ENCODE measurements at places on chromosomes 1 and 21.

DNA sequence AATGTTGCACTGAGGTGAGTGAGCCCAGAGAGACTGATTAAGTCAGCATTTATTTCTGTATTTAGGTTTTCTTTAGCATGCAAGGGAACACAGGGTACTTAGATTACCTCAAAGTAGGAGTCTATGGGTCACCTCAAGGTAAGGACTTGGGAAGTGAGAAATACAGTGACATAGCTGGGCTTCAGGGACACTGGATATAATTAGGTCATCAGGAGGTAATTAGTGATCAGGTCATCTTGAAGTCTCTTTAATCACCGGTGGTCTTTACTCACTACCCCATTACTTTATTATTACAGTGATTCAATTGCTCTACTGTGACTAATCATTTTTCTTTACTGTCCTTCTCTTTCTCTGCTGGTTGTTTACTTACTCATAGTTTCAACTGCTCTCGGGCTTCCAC is 59.9 kb upstream of the KCNK1 start:
- DNase-seq = no peak

GRCh38 chr21:43937891-43938309 is 72.9 kb downstream of the AGPAT3 start:
- no peak for DNase-seq

DNA sequence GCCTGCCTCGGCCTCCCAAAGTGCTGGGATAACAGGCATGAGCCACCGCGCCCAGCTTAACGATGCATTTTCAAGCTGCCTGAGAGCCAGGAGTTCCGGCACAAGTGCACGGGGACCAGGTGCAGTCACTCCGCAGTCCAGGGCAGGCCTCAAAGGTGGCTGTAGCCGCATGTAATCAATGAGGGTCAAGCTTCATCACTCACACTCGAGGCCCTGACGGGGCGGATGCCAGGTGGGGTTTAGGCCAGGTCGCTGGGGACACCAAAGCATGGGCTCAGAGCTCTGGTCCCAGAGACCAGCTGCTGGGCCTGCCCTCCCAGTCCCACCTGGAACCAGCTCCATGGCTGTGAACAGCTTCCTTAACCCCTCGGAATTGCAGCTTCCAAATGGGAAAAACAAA is 26.1 kb upstream of the GPR153 start:
- no peak for DNase-seq

GRCh38 chr1:162390396-162391185 is 9.1 kb downstream of the C1orf226 start:
- no peak for DNase-seq

- DNase-seq = no peak
Observed at GRCh38 chr1:162893612-162893908, 32.6 kb upstream of the CCDC190 start.

- DNase-seq = no peak
Observed at GRCh38 chr1:55789466-55789865, 574.3 kb upstream of the USP24 start.

DNA sequence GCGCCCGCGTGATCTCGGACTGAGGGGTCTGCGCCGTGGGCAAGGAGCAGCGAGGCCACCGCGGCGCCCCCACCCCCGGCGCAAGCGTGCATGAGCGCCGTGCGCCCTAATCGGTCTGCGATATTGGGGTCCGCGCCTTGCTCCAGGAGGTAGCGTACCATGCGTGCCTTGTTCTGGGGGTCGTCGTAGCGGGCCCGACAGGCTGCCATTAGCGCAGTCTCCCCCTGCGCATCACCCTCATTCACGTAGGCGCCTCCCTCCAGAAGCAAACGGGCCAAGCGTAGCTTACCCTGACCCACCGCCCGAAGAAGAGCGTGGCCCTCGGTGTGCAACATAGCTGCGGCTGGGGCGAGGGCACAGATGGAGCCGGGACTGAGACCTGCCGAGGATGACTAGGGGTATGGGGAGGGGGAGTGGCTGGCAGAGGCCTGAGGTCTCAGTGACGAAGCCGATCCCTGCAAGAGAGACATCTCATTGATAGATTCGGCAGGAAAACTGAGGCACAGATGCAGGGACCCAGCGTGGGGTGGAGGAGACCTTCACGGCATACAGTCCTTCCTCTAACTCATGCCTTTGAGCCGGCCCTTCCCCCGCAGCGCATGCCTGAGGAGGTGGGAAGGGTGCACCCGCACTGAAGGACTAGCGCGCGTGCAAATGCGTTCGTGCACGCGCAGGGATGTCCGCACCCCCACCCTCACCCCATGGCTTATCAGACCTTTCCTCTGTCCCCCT is 2.8 kb downstream of the ANKRD34A start:
- DNase-seq = no peak

Data from NCI-H1694 (cell line).